Lung (tissue), 17 donors: ENCODE measurements at places on chromosomes 2 and 18. TPM values are rescaled to one million over a fixed set of nuclear protein-coding genes. Genes with fewer than 3 reads are reported as not detected.

CXCR1 gene
- 49.0 TPM for polyA plus RNA-seq

AKAIN1 gene
- not detected for polyA plus RNA-seq

ATG9A gene
- 22.5 TPM for polyA plus RNA-seq

C2orf78 gene
- polyA plus RNA-seq, result not detected

ASB18 gene
- polyA plus RNA-seq, result not detected

SERPINB13 gene
- polyA plus RNA-seq, result 0.20 TPM

ELOA2 gene
- not detected for polyA plus RNA-seq

RNU2-63P gene
- not detected for polyA plus RNA-seq

PTMA gene
- polyA plus RNA-seq, result 1,655 TPM

ESCO1 gene
- polyA plus RNA-seq, result 13.1 TPM
